ENCODE measurements at places on chromosomes 1 and 21.

- DNase-seq: no peak
These were observed 5.1 kb upstream of the PTPRC start for GRCh38 chr1:198633675-198634121.

- no peak for DNase-seq
These were observed 59.8 kb upstream of the GNG12 start for GRCh38 chr1:67893126-67893495.

GRCh38 chr1:156146769-156147405 lies 6.5 kb upstream of the SEMA4A start:
- DNase-seq: no peak

DNA sequence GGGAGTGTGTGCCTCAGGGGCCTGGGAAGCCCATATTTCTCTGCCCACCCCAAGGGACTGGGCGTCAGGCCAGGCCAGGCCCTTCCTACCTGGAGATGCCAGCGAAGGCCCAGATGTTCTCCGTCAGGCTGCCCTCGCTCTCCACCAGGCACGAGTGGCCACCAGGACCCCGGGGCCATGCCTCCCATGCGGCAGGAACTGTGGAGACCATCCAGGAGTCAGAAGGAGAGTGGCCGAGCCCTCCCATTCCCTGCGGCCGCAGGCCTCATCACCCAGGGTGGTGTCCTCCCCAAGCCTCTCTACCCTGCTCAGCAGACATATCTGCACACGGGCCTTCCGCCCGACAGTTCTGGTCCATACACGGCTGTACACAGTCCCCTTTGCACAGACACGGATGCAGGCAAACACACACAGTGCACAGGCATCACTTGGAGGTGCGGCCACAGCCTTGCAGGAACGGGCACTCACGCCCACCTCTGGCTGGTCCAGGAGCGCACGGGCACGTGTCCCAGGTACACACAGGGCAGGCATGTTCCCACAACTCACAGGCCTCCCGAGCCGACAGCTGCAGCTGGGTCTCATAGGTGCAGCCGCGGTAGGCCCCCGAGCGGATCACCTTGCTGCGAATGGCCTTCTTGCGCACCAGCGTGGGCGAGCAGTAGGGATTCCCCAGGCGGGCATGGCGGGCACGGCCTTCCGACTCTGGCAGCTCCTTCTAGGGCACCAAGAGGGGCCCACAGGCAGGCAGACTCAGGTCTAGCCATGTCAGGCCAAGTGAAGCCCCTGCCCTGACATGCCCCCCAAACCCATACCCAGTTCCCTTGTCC lies 5.9 kb upstream of the KIF17 start:
- DNase-seq: no peak

DNA sequence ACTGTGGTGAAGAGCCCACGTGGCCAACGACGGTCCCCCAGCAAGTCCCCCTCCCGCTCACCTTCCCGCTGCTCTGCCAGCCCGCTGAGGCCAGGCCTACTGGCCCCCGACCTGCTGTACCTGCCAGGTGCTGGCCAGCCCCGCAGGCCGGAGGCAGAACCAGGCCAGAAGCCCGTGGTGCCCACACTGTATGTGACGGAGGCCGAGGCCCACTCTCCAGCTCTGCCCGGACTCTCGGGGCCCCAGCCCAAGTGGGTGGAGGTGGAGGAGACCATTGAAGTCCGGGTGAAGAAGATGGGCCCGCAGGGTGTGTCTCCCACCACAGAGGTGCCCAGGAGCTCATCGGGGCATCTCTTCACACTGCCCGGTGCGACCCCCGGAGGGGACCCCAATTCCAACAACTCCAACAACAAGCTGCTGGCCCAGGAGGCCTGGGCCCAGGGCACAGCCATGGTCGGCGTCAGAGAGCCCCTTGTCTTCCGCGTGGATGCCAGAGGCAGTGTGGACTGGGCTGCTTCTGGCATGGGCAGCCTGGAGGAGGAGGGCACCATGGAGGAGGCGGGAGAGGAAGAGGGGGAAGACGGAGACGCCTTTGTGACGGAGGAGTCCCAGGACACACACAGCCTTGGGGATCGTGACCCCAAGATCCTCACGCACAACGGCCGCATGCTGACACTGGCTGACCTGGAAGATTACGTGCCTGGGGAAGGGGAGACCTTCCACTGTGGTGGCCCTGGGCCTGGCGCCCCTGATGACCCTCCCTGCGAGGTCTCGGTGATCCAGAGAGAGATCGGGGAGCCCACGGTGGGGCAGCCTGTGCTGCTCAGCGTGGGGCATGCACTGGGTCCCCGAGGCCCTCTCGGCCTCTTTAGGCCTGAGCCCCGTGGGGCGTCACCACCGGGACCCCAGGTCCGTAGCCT lies 46.8 kb downstream of the TRIM11 start:
- DNase-seq: no peak

GRCh38 chr1:70499695-70500094 lies 88.6 kb downstream of the CTH start:
- DNase-seq: no peak
